ENCODE measurements at places on chromosomes 5 and 9.
A peak's percentile ranks its signal among the peaks of the same experiment; 100 is the strongest.

- DNase-seq, result no peak
These were observed 687.1 kb downstream of the TLE1 start for GRCh38 chr9:81002242-81002641.

DNA sequence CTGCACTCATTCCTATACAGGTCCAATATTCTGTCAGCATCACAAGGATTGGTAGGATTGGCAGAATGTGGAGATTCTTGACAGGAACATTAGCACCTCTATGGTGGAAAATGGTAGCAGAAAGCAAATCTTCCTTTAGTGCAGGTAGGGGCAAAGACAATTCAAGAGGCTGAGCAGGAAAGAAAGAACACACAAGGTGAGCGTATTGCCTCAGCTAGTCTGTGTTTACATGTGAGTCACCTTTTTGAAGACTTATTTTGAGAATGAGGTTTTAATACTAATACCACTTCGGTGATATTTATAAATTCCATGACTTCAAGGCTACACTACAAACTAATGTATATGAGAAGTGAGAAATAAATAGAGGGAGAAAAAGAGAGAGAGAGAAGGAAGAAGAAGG is 717.0 kb downstream of the BRINP1 start:
- no peak for DNase-seq

DNA sequence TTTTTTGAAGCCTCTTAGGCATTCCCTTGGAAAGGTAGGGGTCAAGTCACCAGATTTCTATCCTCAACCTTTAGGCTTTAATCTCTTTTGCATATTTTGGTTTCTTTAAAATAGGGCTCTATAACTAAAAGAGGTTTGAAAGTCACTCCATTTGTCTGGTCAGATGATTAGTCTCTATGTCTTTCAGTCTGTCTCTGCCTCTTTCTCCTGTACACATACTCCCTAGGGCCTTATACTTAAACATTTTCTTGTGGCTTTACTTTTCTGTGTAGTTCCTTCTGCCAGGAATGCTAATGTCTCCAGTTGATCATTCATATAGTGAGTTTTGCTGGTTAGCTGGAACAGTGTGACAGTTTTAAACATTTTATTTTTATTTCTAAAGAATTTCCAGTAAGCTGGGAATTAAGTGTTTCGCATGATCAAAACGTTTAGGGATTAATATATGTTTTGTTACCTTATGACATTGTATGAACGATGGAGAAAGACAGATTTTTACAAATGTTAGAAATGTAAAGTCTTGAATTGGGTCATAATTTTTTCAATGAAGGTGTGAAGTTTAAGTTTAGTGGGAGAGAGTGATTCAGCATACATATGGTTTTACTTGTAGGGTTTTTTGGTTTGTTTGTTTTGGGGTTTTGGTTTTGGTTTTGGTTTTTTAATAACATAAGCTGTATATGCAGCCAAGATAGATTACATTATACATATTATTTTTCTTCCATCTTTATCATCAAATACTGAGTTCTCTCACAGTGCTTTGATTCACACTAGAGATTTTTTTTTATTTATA is 90.6 kb downstream of the ZCCHC7 start:
- DNase-seq, result no peak

- DNase-seq, result no peak
These were observed 346.7 kb downstream of the EFNA5 start for GRCh38 chr5:107324071-107324470.

GRCh38 chr9:121364077-121364476 is 6.0 kb downstream of the STOM start:
- DNase-seq, result no peak

GRCh38 chr5:139850423-139851016 is 54.9 kb downstream of the PSD2 start:
- DNase-seq, result no peak

- DNase-seq, result no peak
These were observed 88.4 kb upstream of the SH3PXD2B start for GRCh38 chr5:172542651-172543131.

- peak; percentile 19 for DNase-seq
These were observed 1.1 kb downstream of the POMT1 start for GRCh38 chr9:131503626-131504465.

- no peak for DNase-seq
These were observed 13.5 kb upstream of the MELK start for GRCh38 chr9:36559036-36559695.

DNA sequence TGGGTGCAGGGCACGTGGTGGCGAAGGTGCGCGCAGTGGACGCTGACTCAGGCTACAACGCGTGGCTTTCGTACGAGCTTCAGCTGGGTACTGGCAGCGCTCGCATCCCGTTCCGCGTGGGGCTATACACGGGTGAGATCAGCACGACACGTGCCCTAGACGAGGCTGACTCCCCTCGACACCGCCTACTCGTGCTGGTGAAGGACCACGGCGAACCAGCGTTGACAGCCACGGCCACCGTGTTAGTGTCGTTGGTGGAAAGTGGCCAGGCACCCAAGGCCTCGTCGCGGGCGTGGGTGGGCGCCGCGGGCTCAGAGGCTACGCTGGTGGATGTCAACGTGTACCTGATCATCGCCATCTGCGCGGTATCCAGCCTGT is 2.1 kb downstream of the PCDHA2 start:
- no peak for DNase-seq

GRCh38 chr9:36936498-36936831 is 97.6 kb downstream of the PAX5 start:
- DNase-seq, result no peak

DNA sequence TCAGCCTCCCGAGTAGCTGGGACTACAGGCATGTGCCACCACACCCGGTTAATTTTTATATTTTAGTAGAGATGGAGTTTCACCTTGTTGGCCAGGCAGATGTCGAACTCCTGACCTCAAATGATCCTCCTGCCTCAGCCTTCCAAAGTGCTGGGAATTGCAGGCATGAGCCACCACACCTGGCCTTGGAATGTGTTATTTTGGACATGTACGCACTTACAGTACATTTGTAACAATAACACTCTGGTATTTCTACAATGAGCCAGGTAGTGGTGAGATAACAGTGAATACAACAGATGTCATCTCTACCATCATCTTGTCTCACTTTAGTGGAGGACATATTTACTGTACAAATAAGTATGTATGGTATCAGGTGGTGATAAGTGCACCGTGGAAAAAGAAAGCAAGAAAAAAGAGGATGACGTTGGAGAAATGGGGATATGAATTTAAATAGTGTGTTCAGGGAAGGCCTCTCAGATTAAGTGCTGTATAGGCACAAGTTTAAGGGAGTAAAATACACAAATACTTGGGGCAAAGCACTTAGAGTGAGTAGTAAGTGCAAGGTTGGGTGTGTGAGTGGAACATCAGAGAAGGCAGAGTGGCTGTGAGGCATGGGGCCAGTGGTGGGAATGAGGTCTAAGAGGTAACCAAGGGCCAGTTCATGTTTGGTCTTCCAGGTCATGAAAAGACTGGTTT is 100.1 kb downstream of the CDC42SE2 start:
- no peak for DNase-seq

GRCh38 chr5:76720988-76721569 is 5.2 kb downstream of the F2R start:
- DNase-seq, result no peak

GRCh38 chr9:133200631-133201030 is 8.4 kb downstream of the OBP2B start:
- no peak for DNase-seq

DNA sequence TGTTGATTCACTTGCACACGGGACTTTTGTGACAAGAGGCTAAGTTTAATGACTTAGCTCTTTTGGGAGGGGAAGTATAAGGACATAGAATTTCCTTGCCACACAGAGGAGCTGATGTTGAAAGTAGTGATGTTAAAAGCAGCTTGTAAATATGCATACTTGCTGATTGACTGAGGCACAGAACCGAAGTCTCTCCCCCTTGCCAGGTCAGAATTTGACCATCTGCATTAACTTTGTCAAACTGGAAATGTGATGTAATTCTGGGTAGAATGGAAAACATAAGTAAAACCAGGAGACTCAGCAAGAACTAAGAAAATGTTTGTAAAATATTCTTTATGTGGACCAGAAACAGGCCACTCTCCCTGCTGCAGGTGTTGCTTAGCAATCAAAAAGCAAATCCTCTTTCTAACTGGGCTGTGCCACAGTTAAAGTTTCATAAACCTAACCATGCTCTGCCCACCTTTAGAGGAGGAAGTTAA is 284.2 kb downstream of the NR3C1 start:
- DNase-seq, result no peak

- no peak for DNase-seq
These were observed 84.5 kb upstream of the VCAN start for GRCh38 chr5:83387041-83387440.

DNA sequence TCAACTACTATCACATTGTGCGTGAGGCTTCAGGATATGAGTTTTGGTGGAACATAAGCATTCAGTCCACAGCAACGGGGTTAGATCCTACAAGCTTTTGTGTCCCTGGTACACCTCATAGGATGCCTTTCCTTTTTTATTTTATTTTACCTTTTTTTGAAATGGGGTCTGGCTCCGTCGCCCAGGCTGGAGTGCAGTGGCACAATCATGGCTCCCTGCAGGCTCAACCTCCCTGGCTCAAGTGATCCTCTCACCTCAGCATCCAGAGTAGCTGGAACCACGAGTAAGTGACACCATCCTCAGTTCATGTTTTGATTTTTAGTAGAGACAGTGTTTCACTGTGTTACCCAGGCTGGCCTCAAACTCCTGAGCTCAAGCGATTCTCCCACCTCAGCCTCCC is 86.0 kb upstream of the RAI14 start:
- no peak for DNase-seq

DNA sequence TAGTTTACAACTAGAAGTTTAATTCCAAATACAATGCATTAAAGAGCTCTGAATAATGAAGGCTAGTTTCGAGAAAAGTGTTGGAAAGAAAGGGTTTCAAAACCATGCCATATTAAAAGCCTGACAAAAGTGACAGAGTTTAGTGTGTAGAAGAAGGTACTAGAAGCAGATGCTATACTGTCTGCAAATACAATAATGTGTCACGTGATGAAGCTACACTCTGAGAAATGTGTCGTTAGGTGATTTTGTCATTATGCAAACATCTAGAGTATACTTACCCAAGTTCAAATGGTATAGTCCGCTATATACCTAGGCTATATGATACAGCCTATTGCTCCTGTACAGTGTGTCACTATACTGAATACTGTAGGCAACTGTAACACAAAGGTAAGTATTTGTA is 494.1 kb downstream of the TLE1 start:
- no peak for DNase-seq

- no peak for DNase-seq
These were observed 71.1 kb downstream of the FBN2 start for GRCh38 chr5:128466980-128467379.

DNA sequence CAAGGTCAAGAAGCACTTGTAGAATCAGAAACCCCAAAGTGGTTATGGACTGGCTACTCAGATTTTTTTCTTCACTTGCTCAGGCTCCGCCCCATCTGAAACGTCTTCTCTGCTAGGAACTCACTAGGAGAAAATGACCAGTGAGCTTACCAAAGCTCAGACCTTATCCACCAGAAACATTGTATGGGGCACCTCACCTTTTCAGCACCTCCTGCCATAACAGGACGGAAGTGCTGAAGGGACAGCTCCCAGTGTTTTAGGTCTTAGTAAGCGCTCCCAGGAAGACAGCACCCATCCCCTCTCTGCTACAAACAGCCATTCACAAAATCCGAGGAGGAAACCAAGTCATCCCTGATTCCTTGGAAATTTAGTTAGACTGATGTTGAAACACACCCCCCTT is 1.2 kb upstream of the GABRA1 start:
- no peak for DNase-seq

GRCh38 chr9:101585740-101586139 is 9.0 kb downstream of the PPP3R2 start:
- DNase-seq, result no peak

DNA sequence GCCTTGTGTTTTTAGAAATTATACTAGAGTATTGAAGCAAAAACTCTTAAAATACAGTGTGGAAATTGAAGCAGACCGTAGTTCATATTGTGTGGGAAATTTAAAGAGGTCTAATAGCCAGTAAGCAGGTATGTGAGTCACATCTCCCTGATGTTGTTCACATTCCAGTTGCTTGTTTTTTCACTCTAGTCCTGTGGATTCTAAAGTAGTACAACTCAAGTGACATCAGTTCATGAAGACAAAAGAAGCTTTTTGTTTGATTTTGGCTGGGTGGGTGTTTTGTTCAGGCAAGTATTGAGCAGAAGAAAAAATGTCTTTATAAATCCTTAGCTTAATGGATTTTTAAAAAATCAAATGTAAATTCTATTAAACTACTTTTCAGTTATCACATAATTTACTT is 216.2 kb downstream of the MAN2A1 start:
- DNase-seq, result no peak

DNA sequence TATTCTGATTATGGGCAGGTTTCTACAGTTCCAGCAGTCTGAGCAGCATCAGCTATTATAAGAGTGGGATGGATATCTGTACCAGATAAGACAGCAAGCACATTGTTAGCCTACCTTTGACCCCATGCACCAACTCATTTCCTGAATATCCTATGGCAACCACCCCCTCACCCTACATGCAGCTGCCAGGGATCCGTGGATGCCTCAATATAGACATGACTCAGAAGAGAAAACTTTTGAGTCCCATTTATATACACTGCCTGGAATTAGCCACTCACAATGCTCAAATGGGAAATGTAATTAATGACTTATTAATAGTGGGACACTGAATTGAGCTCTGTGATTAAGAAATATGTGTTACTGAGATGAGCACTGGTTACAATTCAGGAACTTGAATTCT is 124.4 kb downstream of the SSBP2 start:
- DNase-seq, result no peak

GRCh38 chr5:37891832-37892231 is 52.0 kb upstream of the GDNF start:
- DNase-seq, result no peak

DNA sequence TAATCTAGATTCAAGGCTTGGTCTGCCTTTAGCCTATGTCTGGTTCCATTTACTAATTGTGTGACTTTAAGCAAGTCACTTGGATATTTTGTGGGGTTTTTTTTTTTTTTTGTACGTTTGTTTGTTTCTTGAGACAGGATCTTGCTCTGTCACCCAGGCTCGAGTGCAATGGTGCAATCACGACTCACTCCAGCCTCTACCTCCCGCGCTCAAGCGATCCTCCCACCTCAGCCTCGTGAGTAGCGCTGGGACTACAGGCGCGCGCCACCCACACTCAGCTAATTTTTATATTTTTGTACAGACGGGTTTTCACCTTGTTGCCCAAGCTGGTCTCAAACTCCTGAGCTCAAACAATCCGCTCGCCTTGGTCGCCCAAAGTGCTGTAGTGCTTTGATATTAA is 1.1 kb upstream of the PFDN1 start:
- no peak for DNase-seq

- no peak for DNase-seq
These were observed 179.3 kb downstream of the NR2F1-AS1 start for GRCh38 chr5:93401634-93402213.

DNA sequence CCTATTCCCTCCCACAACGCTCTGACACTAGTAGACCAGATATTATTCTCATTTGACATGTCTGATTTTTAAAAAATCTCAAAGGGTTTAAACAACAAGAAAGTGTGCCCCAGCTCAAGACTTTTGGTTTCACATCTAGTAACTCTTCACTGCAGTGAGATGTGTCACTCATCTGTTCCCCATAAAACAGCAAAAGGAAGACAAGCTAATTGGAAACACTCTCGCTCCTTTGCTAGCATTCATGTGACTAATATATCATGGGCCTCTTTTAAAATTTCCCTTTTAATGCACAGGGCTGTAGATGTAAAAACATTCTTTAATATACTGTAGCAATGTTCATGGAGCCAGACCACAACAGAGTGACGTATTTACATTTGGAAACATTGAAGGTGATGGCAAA is 372.6 kb downstream of the ZNF608 start:
- DNase-seq, result no peak

- no peak for DNase-seq
These were observed 270.0 kb downstream of the AGTPBP1 start for GRCh38 chr9:85471791-85472190.

Data from stimulated activated CD4-positive, alpha-beta T cell treated with anti-CD3 and anti-CD28 coated beads, TNF-alpha, amount 100 ng/mL, for 4 hours (primary cell).